ENCODE measurements at places on chromosomes 5 and 9.

GRCh38 chr5:108878756-108879155 is 131.1 kb downstream of the FER start:
- DNase-seq: no peak

- DNase-seq: no peak
Observed at GRCh38 chr5:180598797-180599589, 7.7 kb upstream of the SCGB3A1 start.

- DNase-seq: no peak
Observed at GRCh38 chr9:134995792-134996120, 78.0 kb upstream of the FCN1 start.

DNA sequence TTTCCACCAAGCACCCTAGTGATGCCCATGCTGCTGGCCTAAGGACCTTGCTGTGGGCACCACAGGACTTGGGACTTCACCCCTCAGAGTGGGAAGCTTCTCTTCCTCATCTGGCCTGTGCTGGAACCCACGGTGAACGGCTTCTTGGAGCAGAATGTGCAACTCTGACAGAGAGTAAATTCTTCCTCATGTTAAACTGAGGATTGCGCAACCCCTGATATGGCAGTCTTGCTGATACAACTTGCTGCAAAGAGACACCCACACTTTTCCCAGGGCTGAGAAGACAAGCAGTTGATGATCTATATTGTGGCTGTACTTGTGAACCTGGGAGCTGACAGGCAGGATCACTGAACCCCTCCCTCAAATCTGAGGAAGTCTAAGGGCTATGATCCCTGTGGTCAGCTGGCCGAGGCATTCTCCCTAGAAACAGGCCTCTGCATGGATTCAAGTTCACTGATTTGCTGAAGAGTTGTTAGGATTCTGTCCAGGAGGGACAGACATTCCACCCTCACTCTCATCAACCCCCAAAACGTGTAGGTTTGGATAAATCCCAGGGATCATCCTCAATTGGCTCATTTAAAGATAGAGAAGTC is 307.2 kb downstream of the MTRR start:
- DNase-seq: no peak

DNA sequence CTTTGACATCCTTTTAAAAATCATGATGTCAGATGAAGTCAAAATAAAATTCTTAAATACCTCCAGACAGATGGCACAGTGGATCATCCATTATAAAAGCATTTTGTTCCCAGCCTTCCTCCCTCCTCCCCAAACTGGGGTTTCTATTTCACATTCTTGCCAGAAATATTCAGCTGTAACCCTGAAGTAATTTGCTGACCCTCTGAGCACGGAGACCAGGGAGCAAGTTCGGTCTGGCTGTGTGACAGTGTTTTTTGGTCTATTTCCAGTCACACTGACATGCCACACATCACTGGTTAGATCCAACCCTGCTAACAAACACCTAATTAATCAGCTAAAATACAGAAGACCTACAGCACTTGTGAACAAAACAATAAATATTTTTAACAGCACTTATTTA is 126.2 kb upstream of the DMRT1 start:
- DNase-seq: no peak

DNA sequence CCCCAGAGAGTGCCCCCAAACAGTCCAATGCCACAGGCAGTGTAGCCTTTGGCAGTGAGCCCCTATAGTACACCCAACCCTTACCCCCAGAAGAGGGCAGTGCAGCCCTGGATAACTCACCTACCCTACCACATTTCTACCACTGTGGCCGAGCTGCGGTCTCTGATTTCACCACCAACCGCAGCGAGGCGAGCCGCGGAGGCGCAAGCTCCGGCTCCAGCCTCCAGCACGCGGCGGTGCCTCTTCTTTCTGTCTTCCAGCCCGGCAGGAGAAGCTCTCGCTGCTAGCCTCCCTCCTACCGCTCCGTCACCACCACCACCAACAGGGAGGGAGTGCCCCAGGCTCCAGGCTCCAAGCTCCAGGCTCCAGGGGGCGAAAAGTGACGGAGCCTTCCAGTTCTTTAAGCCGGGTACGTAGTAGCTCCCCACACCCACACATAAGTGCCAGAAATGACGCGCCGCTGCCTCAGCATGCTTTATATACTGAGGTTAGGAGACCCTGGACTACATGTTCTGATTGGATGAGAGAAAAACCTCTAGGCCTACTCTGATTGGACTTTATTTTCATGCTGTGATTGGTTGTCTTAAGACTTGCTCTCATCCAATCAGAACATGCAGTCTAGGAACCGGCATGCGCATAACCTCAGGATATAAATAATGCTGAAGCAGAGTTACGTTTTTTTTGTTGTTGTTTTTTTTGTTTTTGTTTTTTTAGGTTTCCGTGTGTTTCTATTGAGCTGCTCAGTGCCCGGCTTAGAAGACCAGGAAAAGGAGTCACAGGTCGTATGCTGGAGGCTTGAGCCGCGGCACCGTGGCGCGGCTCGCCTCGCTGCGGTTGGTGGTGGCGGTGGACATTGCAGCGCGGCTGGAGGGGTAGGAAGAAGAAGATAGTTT is at the start of gene PCAT7:
PCAT7 (plus strand) TSS at position 645 of the 893 bp plus-strand sequence.
- DNase-seq: peak; percentile 87

- no peak for DNase-seq
Observed at GRCh38 chr5:135062216-135063055, 28.4 kb upstream of the PITX1 start.

- no peak for DNase-seq
Observed at GRCh38 chr9:76926324-76926741, 20.4 kb upstream of the PRUNE2 start.

GRCh38 chr5:130110328-130110727 is 206.1 kb downstream of the CHSY3 start:
- peak; percentile 56 for DNase-seq

DNA sequence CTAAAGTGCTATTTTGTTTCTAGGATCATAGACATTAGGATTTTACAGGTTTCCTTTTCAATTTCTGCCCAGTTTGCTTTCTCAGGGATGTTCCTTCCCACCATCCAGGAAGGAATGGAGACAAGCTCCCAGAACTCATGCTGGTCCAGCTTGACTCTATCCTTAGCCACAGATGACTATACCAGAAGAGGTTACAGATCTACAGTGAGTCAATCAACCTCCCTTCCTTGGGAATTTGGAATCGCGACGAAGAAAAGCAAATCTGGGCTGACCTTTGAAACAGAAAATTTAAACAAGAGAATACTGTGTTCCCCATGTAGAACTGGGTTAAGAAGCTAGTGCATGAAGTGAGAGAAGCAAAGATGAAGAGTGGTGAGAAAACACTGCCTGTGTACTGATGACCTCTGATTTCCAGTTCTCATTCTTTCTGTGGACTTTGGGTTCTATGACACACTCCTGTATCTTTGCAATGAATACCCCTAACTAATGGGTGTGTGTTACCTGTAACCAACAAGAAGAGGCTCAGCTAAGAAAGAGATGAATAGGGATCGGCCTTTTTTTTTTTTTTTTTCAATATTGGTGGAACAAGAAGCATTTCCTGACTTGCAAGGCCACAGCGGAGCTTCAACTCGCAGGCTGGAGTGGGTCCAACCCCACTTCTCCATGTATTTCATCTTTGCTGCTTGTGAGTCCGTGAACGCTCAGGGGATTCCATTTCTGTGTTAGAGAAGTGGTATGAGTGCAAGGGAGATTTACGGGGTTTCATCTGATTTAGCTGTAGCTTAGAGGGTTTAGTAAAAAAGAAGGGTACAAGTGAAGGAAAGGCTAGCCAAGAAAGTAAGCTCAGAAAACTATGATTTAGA is 563.9 kb upstream of the CLINT1 start:
- no peak for DNase-seq

- DNase-seq: no peak
Observed at GRCh38 chr9:36862206-36863145, 171.6 kb downstream of the PAX5 start.

GRCh38 chr5:90843443-90843842 is 284.8 kb downstream of the ADGRV1 start:
- DNase-seq: peak; percentile 55

DNA sequence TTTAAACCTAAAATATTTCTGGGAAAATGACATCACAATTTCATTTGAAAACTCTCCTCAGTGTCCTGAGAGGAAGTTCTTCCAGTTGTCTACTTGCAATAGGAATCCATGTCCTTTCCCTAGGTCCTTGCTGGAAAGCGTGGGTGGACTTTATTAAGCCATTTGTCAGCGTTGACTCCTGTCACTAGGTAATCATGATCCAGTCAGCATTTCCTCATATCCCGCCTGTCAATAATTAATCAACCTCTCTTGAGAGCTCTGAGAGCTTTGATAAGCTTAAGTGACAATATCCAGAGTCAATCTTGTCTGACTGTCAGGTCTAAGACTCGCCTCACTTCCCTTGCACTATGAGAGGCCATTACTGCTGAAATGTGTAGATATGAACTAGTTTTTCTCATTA is 107.2 kb upstream of the SLIT3 start:
- no peak for DNase-seq

GRCh38 chr9:137878146-137878941 is 762 bp downstream of the CACNA1B start:
- DNase-seq: no peak

GRCh38 chr9:127180457-127181314 is 58.3 kb upstream of the ANGPTL2 start:
- no peak for DNase-seq

DNA sequence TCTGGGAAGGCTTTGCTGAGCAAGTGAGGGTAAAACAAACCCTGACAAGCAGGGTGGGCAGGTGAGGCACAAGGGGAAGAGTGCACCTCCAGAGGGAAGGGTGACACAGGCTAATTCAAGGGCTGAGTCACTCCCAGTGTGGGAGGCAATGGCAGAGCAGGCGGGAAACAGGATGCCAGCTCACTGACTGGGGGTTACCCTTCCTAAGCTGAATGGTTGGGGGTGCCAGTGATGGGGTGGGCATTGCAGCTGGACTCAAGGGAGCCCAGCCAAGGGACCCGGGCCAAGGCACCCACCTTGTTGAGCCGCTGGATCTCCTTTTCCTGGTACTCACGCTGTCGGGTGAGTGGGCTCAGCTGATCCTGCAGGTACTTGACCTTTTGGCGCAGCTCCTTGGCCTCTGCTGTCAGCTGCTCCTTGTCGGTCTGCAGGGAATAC is 18.4 kb downstream of the GPX3 start:
- no peak for DNase-seq

DNA sequence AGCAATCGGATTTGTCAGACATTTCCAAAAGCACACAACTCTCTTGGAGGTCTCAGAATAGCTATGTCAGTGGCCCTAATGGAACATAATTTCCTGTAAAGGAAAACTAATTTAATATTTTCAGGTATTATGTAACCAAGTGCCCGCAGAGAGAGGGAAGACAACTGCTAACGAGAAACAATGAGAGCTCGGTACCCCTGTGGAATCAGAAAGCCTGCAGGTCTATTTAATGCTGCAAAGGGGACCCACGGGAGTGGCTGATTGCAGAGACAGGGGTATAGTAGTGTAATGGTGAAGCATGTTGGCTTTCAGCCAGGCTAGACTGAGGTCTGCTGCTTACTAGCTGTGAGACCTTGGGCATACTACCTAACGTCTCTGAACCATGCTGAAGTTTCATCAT is 508.1 kb upstream of the BRINP1 start:
- no peak for DNase-seq

GRCh38 chr5:57420801-57421200 is 61.8 kb downstream of the ACTBL2 start:
- no peak for DNase-seq

GRCh38 chr5:139243425-139243970 is 45.3 kb upstream of the SIL1 start:
- DNase-seq: no peak

- no peak for DNase-seq
Observed at GRCh38 chr5:34656700-34657273, 659 bp downstream of the RAI14 start.

GRCh38 chr5:36214436-36214835 is 27.3 kb downstream of the NADK2 start:
- DNase-seq: no peak

- no peak for DNase-seq
Observed at GRCh38 chr9:115104908-115105307, 13.0 kb downstream of the TNC start.

GRCh38 chr5:119878712-119879111 is 249.4 kb downstream of the FAM170A start:
- DNase-seq: no peak

DNA sequence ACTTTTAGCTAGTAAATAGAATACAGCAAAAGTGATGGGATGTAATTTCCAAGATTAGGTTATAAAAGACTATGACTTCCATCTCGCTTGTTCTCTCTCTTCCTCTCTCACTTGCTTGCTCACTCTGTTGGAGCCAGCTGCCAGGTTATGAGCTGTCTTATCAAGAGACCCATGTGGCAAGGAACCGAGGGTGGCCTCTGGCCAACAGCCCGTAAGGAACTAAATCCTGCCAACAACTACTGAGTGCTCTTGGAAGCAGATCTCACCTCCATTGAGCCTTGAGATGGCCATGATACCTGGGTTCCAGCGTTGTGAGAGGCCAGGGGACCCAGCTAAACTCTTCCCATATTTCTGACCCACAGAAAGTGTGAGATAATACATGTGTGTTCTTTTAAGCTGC is 636.1 kb downstream of the ACTL7B start:
- no peak for DNase-seq

DNA sequence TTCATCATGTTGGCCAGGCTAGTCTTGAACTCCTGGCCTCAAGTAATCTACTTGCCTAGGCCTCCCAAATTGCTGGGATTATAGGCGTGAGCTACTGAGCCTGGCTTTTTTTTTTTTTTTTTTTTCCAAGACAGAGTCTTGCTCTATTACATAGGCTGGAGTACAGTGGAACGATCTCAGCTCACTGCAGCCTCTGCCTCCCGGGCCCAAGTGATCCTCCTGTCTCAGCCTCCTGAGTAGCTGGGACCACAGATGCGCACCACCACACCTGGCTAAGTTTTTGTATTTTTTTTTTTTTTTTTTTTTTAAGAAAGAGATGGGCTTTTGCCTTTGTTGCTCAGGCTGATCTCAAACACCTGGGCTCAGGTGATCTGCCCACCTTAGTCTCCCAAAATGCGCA is 26.2 kb upstream of the GPR21 start:
- no peak for DNase-seq

DNA sequence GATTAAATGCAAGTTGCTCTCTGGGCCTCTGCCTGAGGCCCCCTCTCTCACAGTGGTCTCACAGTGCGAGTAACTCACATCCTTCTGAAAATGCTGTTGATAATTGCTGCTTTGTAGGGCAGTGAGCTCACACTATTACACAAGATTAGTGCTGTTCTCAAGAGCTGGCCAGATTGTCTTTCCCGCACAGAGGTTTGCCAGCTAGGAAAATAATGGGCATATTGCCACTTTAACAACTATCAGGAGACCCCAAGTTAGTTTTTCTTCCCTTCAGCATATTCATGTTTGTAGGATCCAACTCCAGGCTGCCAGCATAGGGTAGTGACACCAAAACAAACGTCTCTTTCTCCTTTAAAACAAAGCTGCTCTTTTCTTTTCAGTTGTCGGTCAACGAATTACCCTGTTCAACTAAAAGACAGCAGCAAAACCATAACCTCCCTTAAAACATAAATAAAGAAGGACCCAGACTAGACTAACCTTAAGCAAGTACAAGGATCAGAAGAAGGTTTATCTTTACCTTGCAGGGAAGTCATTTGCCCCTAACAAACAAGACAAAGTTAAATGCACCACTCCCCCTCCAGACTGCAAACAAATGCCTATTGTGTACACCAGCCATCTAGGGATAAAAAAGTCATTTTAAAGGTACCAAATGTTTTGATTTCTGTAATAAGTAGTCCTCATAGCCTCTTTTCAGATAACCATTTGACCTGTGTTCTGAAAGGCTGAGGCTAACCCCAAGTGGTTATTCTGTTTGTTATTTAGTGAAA is 91.4 kb downstream of the VCAN start:
- no peak for DNase-seq

Data from MM.1S (cell line).